ENCODE measurements at places on chromosomes 3 and 15. TPM values are rescaled to one million over a fixed set of nuclear protein-coding genes. Genes with fewer than 3 reads are reported as not detected.

- peak; percentile 56 for DNase-seq
These were observed 808 bp downstream of the BCL6 start for GRCh38 chr3:187744169-187745151.

DNA sequence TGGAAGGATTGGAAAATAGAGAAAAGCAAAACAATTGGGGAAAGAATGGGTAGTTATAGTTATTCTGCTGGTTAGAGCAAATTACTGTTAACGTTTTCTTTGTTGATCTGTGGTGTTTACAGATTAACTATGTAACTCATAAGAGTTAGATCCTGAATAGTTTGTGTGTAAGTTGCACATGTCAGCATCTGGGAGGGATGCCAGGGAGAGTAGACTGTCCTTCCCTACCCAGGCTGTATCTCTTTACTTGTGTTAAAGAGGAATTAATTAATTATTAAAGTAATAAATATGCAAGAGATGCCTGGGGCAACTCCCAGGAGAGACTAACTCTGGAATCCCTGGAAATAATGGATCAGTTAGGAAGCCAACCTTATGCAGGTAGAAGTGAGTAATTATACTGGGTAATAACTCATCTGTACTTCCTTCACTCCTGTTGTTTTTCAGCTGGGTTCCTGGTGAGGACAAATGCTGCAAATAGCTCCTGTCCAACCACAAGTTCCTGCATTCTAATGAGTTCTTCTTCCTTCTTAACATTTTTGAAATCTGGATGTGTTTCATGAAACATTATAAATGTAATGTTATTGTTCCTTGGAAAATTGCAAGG is 18.9 kb downstream of the GHRL start:
- DNase-seq, result no peak

The CCR1 gene
- total RNA-seq, result 6.6 TPM

- DNase-seq, result no peak
These were observed 30.5 kb upstream of the SRP14 start for GRCh38 chr15:40069178-40070165.

The RLBP1 gene
- total RNA-seq, result not detected

The SI gene
- total RNA-seq, result not detected

- no peak for DNase-seq
These were observed 145.0 kb upstream of the MITF start for GRCh38 chr3:69594286-69594685.

GRCh38 chr15:32908135-32908801 is 190.5 kb downstream of the GREM1 start:
- no peak for DNase-seq

The DISP2 gene
- total RNA-seq, result 0.60 TPM

GRCh38 chr3:119781330-119782198 is at the start of gene NR1I2:
NR1I2 (plus strand) TSS chr3:119782101.
- no peak for DNase-seq

DNA sequence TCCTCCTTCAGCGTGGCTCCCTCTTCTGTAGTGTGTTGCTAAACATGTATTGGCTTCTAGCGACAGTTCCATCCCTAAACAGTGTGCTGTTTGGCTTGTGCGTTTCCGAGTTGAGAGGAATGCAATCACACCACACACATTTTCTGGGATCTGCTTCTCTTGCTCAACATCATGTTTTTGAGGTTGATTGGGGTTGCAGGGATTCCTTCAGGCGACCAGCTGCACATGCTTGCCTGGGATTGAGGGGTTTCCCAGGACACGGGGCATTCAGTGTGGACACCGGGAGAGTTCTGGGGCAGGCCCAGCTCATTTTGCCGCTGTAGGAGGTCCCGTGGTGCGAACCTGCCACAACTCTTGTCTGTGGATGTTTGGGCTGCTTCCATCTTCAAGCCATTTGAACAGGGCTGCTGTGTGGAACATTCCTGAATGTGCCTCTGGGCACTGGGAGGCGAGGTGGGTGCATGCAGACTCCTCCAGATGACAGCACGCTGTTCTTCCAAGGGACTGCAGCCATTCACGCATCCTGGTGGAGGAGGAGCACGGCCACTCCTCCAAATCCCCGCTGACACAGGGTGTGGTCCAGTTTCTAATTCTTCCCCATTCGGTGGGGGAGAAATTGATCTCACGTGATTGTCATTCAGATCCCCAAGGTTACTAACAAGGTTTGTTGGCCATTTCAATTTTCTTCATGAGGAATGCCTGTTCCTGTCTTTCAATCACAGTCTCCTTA is 82.8 kb downstream of the PLXNA1 start:
- no peak for DNase-seq

The PRR20G gene
- total RNA-seq, result not detected

The LRRN1 gene
- total RNA-seq, result 0.20 TPM

DNA sequence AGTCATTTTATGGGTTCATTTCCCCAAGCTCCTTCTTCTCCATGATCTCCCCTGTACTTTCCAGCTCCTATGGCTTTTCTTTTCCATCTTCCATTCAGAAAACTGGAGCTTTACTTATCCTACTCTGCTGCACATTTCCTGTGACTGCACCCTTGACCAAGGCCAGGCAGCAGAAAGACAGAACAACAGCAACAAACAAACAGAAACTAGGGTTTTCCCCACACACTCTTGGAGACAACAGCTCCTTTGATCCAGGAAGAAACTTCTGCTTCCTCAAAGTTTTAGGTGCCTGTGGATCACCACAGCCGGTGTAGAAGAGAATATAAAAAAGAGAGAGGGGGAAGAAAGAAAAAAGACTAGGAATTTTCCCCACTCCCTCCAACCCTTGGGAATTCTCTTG is 342.3 kb upstream of the CFAP20DC start:
- DNase-seq, result no peak

DNA sequence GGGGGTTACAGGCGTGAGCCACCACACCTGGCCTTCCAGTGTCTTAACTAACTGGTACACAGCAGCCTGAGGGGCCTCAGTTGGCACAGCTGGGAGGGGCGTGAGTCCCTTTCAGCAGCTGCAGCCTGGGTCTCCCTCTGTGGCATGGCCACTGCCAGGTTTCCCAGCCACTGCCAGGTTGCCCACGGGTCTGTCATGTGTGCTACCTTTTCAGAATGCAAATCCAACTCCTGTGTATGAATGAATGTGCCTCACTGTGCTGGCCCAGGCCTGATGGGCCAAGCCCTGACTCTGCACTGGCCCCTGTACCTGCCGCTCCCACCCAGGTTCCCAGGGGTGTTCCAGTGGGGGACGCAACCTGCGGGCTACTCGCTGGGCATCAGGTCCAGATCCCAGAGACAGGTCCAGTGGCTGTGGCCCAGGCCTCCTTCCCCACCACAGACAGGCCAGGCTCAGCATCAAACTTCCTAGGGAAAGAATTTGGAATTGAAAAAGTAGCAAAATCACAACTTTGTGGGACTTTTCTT is 26.0 kb downstream of the WHAMM start:
- no peak for DNase-seq

GRCh38 chr3:183393625-183394024 is 34.8 kb downstream of the MCF2L2 start:
- no peak for DNase-seq

- DNase-seq, result peak; percentile 88
These were observed 57.8 kb downstream of the STARD5 start for GRCh38 chr15:81265944-81266775.

The CD86 gene
- 1.9 TPM for total RNA-seq

The PGBD4 gene
- 4.1 TPM for total RNA-seq

GRCh38 chr3:128066114-128066513 is 13.9 kb downstream of the SEC61A1 start:
- no peak for DNase-seq

DNA sequence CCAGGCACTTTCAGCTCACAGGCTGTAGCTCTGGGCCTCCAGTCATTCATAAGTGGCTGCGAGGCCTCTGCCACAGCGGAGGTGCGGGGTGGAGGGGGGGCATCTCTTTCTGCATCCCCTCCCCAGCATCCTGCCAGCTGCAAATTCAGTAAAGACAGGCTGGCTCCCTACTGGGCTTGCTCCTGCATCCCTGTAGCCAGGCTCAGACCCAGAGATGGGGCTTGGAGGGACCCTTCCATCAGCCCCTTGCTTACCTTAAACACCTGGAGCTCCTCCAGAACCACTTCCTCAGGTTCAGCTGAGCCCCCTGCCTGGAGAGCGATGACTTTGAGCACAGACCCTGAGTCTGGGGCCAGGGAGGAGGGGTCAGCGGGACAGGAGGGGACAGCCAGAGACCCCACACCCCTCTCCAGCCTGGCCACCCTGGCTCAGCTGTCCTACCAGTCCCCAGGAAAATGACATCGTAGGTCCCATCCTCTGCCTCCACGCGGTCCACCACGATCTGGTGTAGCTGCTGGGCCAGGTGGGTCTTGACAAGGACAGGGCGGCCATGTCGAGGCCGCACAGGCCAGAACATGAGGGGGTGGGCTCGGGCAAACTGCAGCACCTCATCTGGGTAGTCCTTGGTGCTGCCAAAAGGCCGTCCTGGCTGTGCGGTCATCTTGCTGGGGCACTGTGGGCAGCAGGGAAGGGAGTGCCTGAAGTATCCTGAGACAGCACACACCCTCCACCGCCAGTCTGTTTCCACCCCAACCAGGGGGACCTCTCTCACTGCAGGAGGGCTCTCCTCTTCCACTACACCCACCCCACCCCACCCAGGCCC is 5.3 kb downstream of the SEMA3G start:
- no peak for DNase-seq

- DNase-seq, result no peak
These were observed 5.2 kb downstream of the TLE3 start for GRCh38 chr15:70092464-70093027.

Data from activated CD4-positive, alpha-beta T cell treated with anti-CD3 and anti-CD28 coated beads, Interleukin-2, amount 10 ng/mL, durations not matched to agents 7 days and 5 days (primary cell).